ENCODE measurements at places on chromosomes 7 and 10. TPM values are rescaled to one million over a fixed set of nuclear protein-coding genes. Genes with fewer than 3 reads are reported as not detected.

GRCh38 chr7:143250822-143251221, 12.4 kb upstream of the GSTK1 start:
- no peaks in the 10 kb centered on the region for H3K27me3 ChIP-seq
- peaks cover 92% of the 10 kb centered on the region for H3K4me1 ChIP-seq
- H3K4me3 ChIP-seq = no peak overlapping the region
- peak; percentile 83 for DNase-seq
- peak overlapping the region; percentile 31 for H3K27ac ChIP-seq
- H3K36me3 ChIP-seq = no peaks in the 10 kb centered on the region

CALCR gene
- not detected for polyA plus RNA-seq

CUBN gene
- not detected for polyA plus RNA-seq

DNA sequence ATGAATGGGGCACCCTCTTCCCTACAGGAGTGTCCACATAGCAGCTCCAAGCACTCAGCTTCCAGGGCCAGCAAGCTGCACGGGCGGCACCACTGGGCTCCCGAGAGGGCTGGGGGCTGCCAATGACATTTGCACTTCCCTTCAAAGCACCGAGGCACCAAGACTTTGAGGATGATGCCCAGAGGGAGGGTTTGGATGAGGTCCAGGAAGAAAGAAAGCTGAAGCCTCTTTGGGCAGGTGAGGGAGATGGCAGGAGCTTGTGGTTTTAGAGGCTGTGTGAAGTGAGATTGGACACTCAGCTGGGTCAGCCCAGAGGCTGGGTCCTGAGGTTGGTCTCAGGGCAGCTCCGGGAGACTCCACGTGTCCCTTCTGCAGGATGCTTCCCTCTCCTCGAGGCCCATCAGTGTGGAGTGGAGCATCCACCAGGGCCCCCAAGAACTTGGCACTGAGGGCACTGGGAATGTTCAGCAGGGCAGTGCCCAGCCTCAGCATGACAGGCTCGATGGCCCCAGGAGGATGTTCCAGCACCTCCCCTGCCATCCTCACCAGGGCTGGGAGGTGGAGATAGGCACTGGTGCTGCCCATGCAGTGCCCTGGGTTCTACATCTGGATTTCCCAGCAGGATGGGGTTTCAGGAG, 54.9 kb upstream of the IGFBP3 start:
- H3K27me3 ChIP-seq = no peaks in the 10 kb centered on the region
- no peaks in the 10 kb centered on the region for H3K4me1 ChIP-seq

GRCh38 chr10:132412316-132413192, 15.6 kb downstream of the PWWP2B start:
- peaks cover 4% of the 10 kb centered on the region for H3K4me1 ChIP-seq
- no peaks in the 10 kb centered on the region for H3K36me3 ChIP-seq
- H3K4me3 ChIP-seq = no peak overlapping the region
- no peaks in the 10 kb centered on the region for H3K27me3 ChIP-seq
- DNase-seq = no peak

DNA sequence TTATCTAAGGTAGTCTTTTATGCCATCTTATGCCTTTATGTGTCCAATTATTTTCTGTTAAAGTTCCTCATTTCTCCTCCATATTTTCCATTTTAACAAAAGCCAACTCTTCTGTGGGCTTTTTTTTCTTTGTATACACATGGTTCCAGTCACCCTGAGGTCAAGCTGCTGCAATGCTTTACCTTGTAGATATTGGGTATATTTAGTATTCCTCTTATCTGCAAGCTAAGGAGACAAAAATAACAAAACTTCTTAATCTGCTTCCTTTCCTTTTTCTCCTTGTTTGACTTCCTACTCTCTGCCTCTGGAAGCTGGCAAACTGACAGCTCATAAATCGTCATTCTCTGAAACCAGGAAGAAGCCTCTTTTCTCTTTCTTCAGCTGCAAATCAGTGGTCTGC, 885.0 kb upstream of the LRRN3 start:
- no peaks in the 10 kb centered on the region for H3K27me3 ChIP-seq
- no peak overlapping the region for H3K27ac ChIP-seq
- H3K4me3 ChIP-seq = no peak overlapping the region
- no peak for DNase-seq
- no peaks in the 10 kb centered on the region for H3K4me1 ChIP-seq

GRCh38 chr10:5557040-5557721, 32.4 kb downstream of the CALML3 start:
- H3K27me3 ChIP-seq = no peaks in the 10 kb centered on the region
- H3K36me3 ChIP-seq = no peaks in the 10 kb centered on the region
- peaks cover 19% of the 10 kb centered on the region for H3K4me1 ChIP-seq
- no peak overlapping the region for H3K27ac ChIP-seq

ING3 gene
- 29.7 TPM for polyA plus RNA-seq

DNA sequence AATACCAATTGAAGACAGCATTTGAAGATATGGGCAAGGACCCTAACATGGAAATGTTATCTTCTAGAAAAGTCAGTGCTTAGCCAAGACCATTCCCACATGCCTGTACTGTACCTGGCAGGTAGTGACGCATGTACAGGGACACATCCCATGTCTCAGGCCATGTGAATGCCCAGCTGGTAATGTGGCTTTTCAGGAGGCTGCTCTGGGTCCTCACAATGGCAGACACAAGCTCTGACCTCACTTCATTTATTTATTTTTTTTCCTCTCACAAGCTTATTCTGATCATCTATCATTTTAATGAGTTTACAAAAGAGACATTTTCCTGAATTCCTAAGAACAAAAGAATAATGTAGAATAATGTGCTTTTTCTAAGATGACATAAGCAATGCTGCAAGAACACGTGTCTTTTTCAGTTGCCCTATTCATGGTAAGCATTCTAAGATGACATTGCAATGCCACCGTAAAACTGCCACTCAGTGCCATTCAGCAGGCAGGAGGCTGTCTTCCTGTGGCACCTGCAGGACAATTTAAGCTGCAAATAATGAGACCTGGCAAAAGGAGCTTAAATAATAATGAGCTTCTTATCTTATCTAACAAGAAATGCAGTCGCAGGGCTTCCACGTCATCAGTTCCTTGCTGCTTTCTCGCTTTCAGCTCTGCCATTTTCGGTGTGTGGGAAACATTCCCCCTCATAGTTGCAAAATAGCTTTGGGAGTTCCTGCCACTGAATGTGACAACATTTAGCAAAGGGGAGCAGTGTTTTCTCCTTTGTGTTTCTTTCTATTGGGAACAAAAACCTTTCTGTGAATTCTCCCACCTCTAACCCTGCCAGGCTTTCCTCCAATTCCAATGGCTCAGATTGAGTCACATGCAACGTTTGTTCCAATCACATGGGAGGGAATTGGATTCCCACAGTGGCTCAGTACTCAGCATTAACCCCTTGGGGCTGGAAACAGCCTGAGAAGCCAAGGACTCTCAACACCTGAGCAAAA, 113.0 kb downstream of the SEC23IP start:
- H3K4me3 ChIP-seq = no peak overlapping the region
- H3K36me3 ChIP-seq = no peaks in the 10 kb centered on the region
- no peak overlapping the region for H3K27ac ChIP-seq
- H3K27me3 ChIP-seq = peaks cover 3% of the 10 kb centered on the region
- no peak for DNase-seq

DNA sequence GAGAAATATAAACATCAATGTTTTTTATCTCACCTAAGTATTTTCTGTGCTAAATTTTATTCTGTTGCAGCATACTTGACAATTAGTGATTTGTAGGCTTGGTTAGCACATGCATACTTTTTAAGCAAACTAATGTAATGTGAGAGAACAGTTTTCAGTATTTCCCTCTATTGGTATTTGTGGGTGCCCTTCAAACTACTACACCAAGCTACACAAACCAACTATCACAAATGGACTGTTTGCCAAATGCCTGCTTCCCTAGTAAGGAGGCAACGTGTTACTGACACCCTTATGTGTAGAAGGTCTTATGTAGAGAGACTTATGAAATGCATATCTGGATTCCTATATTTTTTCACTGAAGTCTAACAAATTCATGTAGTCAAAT, 98.4 kb upstream of the FZD1 start:
- no peaks in the 10 kb centered on the region for H3K36me3 ChIP-seq
- no peak overlapping the region for H3K4me3 ChIP-seq
- H3K27me3 ChIP-seq = no peaks in the 10 kb centered on the region
- DNase-seq = no peak

DNA sequence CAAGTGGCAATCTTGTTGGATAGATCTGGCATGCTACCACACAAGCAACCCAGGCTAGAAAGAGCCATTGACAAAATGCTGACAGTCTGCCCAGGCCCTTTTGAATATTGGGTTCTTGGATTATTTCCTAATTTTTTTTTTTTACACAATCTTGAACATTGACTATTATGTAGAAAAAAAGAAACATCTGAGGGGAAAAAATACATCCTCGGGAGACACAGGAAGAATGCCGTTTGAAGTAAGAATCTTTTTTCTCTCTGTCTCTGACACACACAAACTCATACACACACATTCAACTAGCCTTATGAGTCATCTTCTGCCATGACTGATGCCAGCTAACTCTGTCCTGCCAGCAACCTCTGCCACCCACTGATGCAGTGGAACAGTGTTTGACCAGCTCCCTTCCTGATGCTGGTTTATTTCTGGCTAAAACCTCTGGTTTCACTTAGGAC, 47.2 kb downstream of the SORBS1 start:
- no peaks in the 10 kb centered on the region for H3K4me1 ChIP-seq
- H3K27ac ChIP-seq = no peak overlapping the region
- H3K27me3 ChIP-seq = no peaks in the 10 kb centered on the region
- no peak overlapping the region for H3K4me3 ChIP-seq
- DNase-seq = no peak
- no peaks in the 10 kb centered on the region for H3K36me3 ChIP-seq

- H3K36me3 ChIP-seq = no peaks in the 10 kb centered on the region
- H3K27me3 ChIP-seq = no peaks in the 10 kb centered on the region
- DNase-seq = no peak
- no peak overlapping the region for H3K27ac ChIP-seq
- H3K4me3 ChIP-seq = no peak overlapping the region
These were observed 102.4 kb upstream of the LRGUK start for GRCh38 chr7:134024739-134025138.

DNA sequence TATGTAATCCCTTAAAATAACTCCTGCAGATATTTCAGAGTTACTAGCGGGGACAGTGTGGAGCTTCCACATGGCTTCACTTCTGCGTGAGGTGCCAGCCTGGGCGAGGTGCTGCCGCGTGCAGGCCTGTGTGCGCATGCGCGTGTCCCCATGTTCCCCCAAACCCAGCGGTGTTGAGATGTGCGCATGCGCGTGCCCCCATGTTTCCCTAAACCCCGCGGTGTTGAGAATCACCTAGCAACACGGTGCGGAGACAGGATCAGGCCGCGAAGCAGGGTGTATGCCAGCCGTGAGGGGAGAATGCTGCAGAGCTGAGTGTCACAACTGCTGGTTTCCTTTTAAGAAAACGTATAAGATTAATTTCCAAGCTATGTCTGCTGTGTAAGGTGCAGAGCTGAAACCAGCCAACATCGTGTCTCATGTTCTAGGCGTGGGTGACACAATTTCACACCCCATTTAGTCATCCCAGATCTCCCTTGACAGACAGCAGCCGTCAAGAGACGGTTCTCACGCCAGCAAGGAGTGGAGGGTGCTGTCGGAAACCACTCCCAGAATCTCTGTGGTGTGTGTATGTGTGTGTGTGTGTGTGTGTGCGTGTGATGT, 71.9 kb upstream of the ADARB2 start:
- H3K27ac ChIP-seq = no peak overlapping the region
- H3K4me3 ChIP-seq = no peak overlapping the region
- H3K4me1 ChIP-seq = no peaks in the 10 kb centered on the region
- H3K27me3 ChIP-seq = no peaks in the 10 kb centered on the region

GRCh38 chr7:41656366-41656765, 46.5 kb downstream of the INHBA start:
- no peaks in the 10 kb centered on the region for H3K36me3 ChIP-seq
- H3K27ac ChIP-seq = no peak overlapping the region
- no peak for DNase-seq
- H3K4me1 ChIP-seq = no peaks in the 10 kb centered on the region

FGFR2 gene
- not detected for polyA plus RNA-seq

DNA sequence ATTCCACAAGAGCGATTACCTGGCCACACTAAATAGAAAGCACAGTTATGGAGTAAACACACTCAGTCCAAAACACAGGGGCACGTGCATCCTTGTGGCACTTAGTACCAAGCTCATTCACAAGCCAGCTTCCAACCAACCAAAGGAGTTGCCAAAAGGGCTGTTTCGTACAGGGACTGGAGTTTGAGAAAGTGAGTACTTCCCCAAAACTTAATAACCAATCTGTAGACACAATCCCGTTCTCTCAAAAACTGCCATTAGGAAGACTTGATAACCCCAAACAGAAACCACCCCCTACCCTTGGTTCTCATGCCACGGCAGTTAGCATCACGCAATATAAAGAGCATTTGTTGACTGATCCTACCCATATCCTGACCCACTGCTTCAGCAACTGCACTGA, 166.2 kb upstream of the ASAH2 start:
- no peaks in the 10 kb centered on the region for H3K36me3 ChIP-seq
- peak overlapping the region; percentile 58 for H3K4me3 ChIP-seq
- H3K27me3 ChIP-seq = no peaks in the 10 kb centered on the region
- no peak for DNase-seq
- peak overlapping the region; percentile 6 for H3K27ac ChIP-seq
- peaks cover 35% of the 10 kb centered on the region for H3K4me1 ChIP-seq

GPR15LG gene
- not detected for polyA plus RNA-seq

AQP1 gene
- polyA plus RNA-seq = not detected

ALOX5 gene
- polyA plus RNA-seq = 15.3 TPM

- H3K4me3 ChIP-seq = no peak overlapping the region
- H3K27ac ChIP-seq = no peak overlapping the region
- DNase-seq = no peak
- no peaks in the 10 kb centered on the region for H3K27me3 ChIP-seq
- H3K4me1 ChIP-seq = no peaks in the 10 kb centered on the region
- H3K36me3 ChIP-seq = no peaks in the 10 kb centered on the region
These were observed 183.4 kb downstream of the DNAJB6 start for GRCh38 chr7:157520249-157520648.

EEPD1 gene
- polyA plus RNA-seq = 42.5 TPM

SLC16A12 gene
- polyA plus RNA-seq = not detected

GRCh38 chr10:96655461-96656197, 64.7 kb downstream of the PIK3AP1 start:
- H3K4me1 ChIP-seq = peaks cover 10% of the 10 kb centered on the region
- no peaks in the 10 kb centered on the region for H3K36me3 ChIP-seq
- no peaks in the 10 kb centered on the region for H3K27me3 ChIP-seq
- no peak overlapping the region for H3K4me3 ChIP-seq
- no peak for DNase-seq
- H3K27ac ChIP-seq = no peak overlapping the region

IL6 gene
- polyA plus RNA-seq = not detected

DNA sequence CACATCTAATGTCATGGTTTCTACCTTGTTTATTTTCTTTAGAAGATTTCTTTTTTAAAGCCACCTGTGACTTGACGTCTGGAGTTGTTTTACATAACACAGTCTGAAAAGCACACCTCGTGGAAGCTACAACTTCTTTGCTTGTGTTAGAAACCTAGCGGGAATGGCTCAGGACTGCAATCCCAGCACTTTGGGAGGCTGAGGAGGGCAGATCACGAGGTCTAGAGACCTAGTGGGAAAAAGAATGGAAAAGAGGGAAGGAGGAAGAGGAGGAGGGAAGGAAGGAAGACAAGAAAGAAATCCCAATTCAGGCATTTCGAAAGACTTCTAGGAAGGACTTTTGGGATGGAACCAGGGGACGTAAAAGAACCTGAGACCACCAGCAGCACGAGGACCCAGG, 146.3 kb upstream of the CELF2 start:
- no peak overlapping the region for H3K27ac ChIP-seq
- H3K36me3 ChIP-seq = no peaks in the 10 kb centered on the region
- DNase-seq = no peak

GRCh38 chr7:81669476-81670105, 100.3 kb downstream of the HGF start:
- no peak for DNase-seq
- no peaks in the 10 kb centered on the region for H3K36me3 ChIP-seq

- no peaks in the 10 kb centered on the region for H3K36me3 ChIP-seq
- no peaks in the 10 kb centered on the region for H3K4me1 ChIP-seq
- H3K27me3 ChIP-seq = no peaks in the 10 kb centered on the region
- no peak for DNase-seq
- H3K27ac ChIP-seq = no peak overlapping the region
These were observed 127.6 kb downstream of the CHN2 start for GRCh38 chr7:29322023-29322712.

Data from CD4-positive, alpha-beta memory T cell (primary cell).